H1 (cell line): ENCODE measurements at places on chromosomes 3 and 15. TPM values are rescaled to one million over a fixed set of nuclear protein-coding genes. Genes with fewer than 3 reads are reported as not detected.

Gene RAB7A
- polyA plus RNA-seq: 156 and 179 TPM in 2 replicates

Gene PLA2G4E
- polyA plus RNA-seq: 0.03 TPM in 2 replicates

Gene TNNC1
- 16.4 and 18.5 TPM in 2 replicates for polyA plus RNA-seq

Gene KNL1
- 2.7 and 4.4 TPM in 2 replicates for polyA plus RNA-seq

Gene ATG7
- 15.0 and 21.4 TPM in 2 replicates for polyA plus RNA-seq

Gene ERICH6
- polyA plus RNA-seq: not detected in 2 replicates

Gene IL12A
- 0.66 and 0.92 TPM in 2 replicates for polyA plus RNA-seq

Gene PP2D1
- polyA plus RNA-seq: not detected in 2 replicates

Gene C3orf85
- polyA plus RNA-seq: not detected in 2 replicates

Gene CDV3
- 16.8 and 29.4 TPM in 2 replicates for polyA plus RNA-seq

Gene PLD1
- polyA plus RNA-seq: 0.88 and 1.2 TPM in 2 replicates

Gene KBTBD8
- 1.2 and 3.2 TPM in 2 replicates for polyA plus RNA-seq

Gene KBTBD13
- not detected in 2 replicates for polyA plus RNA-seq

Gene FETUB
- 0.15 TPM in 1 of 2 replicates, not detected in the other for polyA plus RNA-seq

Gene HRG
- polyA plus RNA-seq: 0.03 TPM in 1 of 2 replicates, not detected in the other

Gene LIPC
- polyA plus RNA-seq: not detected in 2 replicates

Gene AMT
- polyA plus RNA-seq: 90.1 and 92.4 TPM in 2 replicates

Gene CSPG4
- polyA plus RNA-seq: 1.4 and 1.9 TPM in 2 replicates

Gene MUSTN1
- 1.1 and 3.0 TPM in 2 replicates for polyA plus RNA-seq

Gene SCN11A
- polyA plus RNA-seq: 0.16 and 0.21 TPM in 2 replicates

Gene FNDC3B
- 14.1 and 15.7 TPM in 2 replicates for polyA plus RNA-seq

Gene HYAL1
- polyA plus RNA-seq: 5.4 and 9.1 TPM in 2 replicates

Gene CPNE9
- 6.0 and 7.1 TPM in 2 replicates for polyA plus RNA-seq

Gene ABHD10
- 5.8 and 10.9 TPM in 2 replicates for polyA plus RNA-seq

Gene LRTM1
- polyA plus RNA-seq: not detected in 2 replicates

Gene ENTPD3
- 0.66 and 1.0 TPM in 2 replicates for polyA plus RNA-seq

Gene GASK1A
- 4.7 and 5.2 TPM in 2 replicates for polyA plus RNA-seq

Gene A4GNT
- not detected in 2 replicates for polyA plus RNA-seq
